ENCODE measurements at places on chromosomes 4 and X.

GRCh38 chrX:6012357-6012756 is 216.3 kb downstream of the NLGN4X start:
- DNase-seq: no peak

DNA sequence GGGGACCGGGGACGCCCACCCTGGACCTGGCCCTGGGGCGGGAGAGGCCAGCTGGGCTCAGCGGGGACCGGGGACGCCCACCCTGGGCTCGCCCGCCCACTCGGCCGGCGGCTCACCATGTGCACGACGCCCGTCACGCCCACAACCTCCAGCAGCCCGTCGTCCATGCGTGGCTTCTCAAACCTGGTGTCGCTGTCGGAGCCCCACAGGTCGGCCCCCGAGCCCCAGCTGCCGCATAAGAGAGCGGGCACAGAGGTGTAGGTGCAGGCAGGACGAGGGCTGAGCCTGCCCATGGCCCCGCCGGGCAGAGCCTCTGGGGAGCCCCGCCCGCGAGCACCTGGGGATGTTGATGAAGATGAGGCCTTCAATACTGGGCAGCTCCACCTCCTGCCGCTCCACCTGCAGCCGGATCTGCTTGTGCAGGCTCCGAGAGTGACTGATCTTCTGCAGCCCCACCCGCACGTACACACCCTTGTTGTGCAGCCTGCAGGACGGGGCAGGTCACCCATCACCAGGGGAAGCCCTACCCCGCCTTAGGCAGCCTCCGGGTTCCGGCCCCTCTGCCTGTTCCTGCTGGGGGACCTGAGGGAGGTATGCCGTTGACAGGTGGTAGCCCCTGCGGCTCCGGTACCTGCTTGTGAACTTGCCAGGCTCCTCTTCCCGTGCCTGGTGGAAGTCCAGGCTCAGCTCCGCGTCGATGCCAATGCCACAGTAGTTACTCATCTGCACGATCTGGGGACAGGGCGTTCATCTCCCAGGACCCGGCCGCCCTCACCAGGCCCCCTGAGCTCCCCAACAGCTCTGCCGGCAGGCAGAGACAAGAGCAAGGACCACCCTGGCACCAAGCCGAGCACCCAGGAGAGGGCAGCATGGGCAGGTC is 11.8 kb downstream of the DGKQ start:
- no peak for DNase-seq

DNA sequence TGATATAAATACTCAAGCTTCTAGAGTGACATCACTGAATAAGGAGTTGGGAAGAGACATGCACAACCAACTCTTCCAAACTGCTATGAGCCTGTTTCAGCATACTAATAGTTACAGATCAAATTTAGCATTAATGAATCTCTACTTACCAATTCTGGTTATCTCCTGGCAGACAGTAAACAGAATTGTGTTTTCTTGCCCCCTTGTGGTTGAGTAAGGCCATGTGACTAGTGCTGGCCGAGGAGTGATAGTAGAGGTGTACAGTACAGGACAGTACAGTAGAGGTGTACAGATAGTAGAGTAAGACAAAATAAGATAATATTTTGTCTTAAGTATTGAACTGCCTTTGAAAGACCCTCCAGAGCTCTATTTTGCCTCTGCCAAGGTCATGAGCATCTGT is 681.4 kb downstream of the GABRG1 start:
- DNase-seq: no peak

GRCh38 chrX:110215411-110215810 is 102.5 kb downstream of the AMMECR1 start:
- DNase-seq: no peak

DNA sequence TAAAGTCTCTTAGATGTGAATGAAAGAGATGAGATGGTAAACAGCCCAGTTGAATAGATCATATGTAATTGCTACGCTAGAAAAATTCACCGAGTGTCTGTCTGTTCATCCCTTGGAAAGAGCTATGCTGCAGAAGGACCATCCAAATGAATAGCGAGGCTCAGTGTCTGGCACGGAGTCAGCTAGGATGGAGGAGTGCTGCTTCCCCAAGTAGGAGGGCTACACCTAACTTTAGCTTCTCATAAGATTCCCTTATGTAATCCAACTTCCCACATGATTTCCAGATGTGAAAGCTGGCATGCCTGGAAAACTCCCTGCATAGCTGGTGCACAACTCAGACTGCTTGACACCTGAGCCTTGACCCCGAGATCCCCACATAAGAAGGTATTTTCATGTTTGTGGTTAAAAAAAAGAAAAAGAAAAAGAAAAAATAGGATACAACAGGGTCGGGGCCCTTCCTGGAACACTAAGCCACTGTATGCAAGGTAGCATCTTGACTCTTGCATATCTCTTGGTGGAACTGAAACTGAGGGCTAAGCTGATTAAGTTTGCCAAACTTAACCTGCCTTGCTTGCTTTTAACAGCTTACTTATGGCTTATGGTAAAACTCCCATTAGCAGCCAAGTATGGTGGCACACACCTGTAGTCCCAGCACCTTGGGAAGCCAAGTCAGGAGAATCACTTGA is 82.3 kb downstream of the FREM3 start:
- DNase-seq: no peak

GRCh38 chr4:70110917-70111316 is 43.1 kb upstream of the PRR27 start:
- DNase-seq: no peak

- no peak for DNase-seq
Measured at GRCh38 chr4:121794505-121795188, 6.5 kb upstream of the EXOSC9 start.

GRCh38 chr4:82903737-82904136 is 3.2 kb downstream of the THAP9 start:
- DNase-seq: no peak

DNA sequence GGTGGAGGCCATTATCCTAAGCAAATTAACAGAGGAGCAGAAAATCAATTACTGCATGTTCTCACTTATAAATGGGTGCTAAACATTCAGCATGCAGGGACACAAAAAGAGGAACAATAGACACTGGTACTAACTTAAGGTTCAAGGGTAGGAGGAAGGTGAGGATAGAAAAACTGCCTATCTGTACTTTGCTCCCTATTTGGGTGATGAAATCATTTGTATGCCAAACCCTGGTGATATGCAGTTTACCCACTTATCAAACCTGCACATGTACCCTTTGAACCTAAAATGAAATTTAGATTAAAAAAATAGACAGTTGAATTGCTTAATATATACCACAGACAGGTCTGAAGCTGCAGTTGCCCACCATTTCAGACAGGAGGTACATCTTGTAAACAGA is 143.3 kb upstream of the KLHL4 start:
- DNase-seq: no peak

GRCh38 chrX:31132821-31133241 is 61.0 kb upstream of the FTHL17 start:
- DNase-seq: no peak

DNA sequence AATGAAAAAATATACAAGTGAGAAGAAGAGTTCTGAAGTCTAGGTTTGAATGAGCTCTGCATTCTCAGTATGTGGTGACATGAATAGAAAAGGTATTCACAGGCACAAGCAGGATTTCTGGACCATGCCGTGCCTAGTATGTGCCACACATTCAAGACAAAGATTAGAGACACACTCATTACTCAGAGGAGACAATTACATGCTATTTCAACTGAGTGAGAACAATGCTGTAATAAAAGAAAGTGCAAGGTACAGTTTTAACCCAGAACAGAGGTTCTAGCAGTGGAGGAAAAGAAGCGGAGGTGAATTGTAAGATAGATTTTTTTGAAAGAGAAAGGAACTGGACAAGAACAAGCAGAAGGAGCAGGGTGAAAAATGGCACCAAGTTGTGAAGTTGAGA is 121.0 kb upstream of the RASGEF1B start:
- no peak for DNase-seq

- DNase-seq: no peak
Measured at GRCh38 chr4:15413623-15414019, 14.2 kb upstream of the C1QTNF7 start.

GRCh38 chrX:109774136-109774535 is 41.1 kb upstream of the ACSL4 start:
- DNase-seq: no peak

DNA sequence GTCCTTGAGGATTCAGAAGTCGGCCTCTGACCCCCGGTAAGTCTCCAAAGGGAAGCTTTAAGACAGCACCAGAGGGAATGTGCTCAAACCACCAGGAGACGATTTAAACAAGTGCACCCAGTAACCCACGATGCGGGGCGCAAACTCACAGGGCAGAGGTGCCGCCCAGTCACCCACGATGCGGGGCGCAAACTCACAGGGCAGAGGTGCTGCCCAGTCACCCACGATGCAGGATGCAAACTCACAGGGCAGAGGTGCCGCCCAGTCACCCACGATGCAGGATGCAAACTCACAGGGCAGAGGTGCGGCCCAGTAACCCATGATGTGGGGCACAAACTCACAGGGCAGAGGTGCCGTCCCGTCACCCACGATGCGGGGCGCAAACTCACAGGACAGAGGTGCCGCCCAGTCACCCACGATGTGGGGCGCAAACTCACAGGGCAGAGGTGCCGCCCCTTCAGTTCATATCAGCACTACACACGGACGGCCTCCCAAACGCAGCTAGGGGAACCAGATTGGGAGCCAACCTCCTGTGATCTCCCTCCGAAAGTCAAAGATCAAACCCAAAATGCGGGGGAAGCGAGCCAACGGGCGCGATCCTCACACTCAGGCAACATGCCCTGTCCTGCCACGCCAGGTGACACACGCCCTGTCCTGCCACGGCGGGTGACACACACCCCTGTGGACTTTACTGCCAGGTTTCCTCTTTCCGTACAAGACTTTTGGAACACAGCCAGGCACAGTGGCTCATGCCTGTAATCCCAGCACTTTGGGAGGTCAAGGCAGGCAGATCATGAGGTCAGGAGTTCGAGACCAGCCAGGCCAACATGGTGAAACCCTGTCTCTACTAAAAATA is 11.3 kb downstream of the PPP2R3B start:
- no peak for DNase-seq

DNA sequence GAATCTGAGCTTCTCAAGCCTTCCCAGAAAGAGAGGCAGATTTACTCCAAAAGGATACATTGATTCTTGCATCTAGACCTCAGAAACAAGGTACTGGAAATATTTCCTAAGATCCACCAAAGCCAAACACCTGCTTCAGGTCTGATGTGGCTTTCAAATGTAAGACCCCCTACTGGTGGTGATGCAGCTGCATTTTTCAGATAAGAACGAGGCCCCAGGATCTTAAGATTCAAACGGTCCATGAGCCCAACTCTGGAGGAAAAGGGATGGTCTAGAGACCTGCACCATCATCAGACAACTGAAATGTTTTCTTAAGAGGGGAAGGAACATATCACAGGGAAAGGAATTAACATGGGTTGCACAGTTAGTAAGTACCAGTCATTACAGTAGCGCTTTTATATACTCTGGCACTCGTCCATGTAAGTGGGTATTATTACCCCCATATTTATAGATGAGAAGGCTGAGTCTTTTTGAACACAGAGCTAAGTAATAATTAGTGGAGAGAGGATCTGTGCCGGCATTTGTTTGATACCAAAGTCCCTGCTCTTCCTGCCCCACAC is 73.7 kb downstream of the LEF1 start:
- DNase-seq: no peak

DNA sequence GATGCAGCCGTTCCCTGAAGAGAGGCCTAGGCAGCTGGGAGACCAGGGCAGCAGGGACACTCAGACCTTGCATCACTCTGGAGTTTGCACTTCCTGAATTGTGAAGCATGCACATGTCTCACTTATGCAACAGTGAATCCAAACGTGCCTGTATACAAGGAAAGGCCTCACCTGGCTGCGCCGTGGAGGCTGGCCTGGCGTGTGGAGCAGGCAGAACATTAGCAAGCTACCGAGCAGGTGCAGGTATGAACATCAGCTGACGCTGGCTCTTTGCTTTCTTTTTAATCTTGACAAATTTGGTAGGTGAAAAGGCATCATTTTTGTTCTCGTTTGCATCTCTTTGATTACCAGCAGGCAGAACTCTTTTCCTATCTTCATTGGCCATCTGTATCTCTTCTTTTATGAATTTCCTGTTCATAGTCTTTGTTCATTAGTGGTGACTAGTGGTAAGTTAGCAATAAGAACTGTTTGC is 37.1 kb upstream of the IRAK1 start:
- no peak for DNase-seq

DNA sequence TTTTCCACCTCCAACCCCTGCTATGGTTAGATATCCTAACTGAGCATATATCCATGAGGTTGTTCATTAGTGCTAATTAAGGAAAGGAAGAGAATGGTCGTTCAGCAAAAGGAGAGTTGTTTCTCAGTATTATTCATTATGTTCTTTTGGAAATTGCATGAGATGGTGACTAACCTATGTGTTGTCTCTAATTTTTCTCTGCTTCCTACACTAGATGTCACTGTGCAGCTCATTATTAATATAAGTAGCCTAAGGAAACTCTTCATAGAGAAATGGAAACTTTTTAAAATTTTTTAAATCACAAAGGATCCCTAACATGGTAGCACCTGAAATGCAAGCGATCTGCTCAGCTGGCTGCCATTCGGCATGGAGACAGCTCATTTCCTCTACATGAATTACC is 67.7 kb upstream of the FAM9A start:
- no peak for DNase-seq

GRCh38 chr4:13860126-13860525 is 232.6 kb upstream of the BOD1L1 start:
- DNase-seq: no peak

DNA sequence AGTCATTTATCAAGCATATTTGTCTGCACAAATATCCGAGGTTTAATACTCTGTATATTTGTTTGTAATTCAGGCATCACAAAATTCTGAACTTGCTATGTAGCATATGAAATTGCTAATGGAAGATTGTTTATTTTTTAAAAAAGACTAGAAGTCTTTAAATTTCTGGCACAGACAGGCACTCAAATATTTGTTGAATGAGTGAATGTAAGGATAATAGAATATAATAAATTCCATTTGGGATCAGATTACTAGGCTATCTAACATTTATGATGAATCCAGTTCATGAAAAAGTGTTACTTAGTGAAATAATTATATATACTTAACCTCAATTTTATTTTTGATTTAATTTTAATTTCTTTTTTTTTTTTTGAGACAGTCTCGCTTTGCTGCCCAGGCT is 30.4 kb upstream of the TEC start:
- no peak for DNase-seq

DNA sequence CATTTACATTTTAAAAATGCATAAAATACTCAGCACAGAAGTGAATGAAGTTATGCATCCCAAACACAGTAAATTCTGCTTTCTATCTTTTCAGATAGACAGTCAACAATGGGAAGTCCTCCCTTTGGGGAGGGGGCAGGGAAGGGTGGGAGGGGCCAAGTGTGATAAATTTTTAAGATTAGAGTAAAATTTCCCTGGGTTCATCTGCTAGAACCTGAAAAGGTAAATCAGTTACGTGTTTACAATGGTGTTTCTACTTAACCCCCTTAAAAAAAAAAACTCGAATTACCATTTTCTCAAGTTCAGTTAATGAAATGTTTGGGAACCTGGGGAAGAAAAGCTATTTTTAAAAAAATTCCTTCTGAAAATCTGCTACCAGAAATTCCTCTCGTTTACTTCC is 9.1 kb downstream of the PITX2 start:
- DNase-seq: no peak

- DNase-seq: no peak
Measured at GRCh38 chrX:41875142-41875541, 48.2 kb downstream of the CASK start.

GRCh38 chr4:94168321-94168720 is 39.3 kb upstream of the SMARCAD1 start:
- no peak for DNase-seq
